ENCODE measurements at places on chromosomes 13 and 19.

DNA sequence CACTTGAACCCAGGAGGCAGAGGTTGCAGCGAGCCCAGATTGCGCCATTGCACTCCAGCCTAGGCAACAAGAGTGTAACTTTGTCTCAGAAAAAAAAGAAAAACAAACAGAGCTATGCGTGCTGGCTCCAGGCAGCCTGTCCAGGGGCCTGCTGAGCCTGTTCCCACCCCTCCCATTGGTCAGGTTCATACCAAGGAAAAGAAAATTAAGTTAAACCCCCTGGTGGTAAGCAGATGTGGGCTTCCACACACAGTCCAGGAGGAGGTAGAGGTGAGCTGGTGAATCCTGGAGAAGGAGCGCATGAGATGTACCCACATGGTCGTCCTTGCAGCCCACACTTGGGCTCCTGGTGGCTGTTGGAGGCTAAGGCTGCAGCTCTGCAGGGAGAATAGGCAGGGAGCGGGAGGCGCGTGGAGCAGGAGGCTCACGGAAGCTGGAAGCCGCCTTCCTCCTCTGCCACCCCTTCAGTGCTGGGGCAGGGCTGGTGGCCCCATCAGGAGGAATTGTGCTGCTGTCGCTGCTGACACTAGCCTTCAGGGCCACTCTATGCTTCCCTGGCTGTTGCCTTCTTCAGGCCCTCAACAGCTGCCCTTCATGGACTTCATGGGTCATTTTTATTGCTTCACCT lies 10.5 kb upstream of the CHAMP1 start:
- DNase-seq = no peak

- DNase-seq = no peak
Observed at GRCh38 chr13:28918030-28918429, 97.9 kb downstream of the MTUS2 start.

GRCh38 chr13:43935878-43936277 lies 56.2 kb downstream of the LACC1 start:
- no peak for DNase-seq

GRCh38 chr13:29964181-29964845 lies 113.9 kb upstream of the UBL3 start:
- DNase-seq = no peak

GRCh38 chr13:110274687-110275086 lies 32.3 kb downstream of the COL4A1 start:
- no peak for DNase-seq

DNA sequence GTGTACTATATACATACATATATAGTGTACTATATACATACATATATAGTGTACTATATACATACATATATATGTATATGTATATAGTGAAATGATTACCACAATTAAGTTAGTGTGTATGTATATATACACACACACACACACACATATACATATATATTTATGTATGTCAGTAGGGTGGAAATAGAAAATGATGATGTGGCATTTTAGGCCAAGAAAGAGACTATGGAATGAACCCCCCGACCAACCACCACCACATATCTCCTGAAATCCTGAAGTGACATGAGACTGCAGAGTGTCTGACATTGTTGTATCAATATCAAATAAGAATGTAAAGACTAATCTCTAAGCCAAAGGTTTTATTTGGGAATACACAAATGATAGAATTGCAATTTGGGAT lies 107.6 kb downstream of the RFC3 start:
- no peak for DNase-seq

DNA sequence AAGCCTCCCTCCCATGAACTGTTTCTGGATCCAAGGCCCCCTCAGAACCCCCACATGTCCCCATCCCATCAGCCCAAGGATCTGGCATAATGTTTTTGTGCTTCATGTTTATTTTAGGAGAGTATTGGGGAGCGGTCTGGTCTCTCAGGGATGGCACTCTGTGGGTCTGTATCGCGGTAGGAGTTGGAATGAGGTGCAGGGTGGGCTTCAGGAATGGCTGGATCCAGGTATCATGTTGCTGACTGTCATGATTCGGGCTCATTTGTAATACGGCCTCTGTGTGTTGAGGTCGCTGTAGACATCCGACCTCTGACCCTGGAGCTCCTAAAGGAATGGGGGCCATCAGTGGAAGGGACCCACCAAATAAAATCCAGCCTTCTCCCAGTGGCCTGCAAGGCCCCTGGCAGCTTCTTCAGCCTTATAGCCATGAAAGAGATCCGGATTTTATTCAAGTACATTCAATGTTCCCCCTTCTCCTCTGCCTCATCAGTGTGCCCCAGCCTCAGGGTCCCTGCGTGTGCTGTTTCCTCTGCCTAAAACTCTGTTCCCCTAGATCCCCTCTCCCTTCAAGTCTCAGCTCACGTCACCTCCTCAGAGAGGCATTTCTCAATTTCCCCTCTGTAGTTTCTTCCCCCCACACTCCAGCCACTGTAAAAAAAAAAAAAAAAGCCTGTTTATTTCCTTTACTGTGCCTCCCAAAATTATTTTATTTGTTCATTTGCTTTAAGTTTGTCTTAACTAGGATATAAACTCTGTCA lies 2.2 kb downstream of the HCST start:
- DNase-seq = no peak

GRCh38 chr19:40510526-40511115 lies 43.8 kb downstream of the SPTBN4 start:
- DNase-seq = no peak

DNA sequence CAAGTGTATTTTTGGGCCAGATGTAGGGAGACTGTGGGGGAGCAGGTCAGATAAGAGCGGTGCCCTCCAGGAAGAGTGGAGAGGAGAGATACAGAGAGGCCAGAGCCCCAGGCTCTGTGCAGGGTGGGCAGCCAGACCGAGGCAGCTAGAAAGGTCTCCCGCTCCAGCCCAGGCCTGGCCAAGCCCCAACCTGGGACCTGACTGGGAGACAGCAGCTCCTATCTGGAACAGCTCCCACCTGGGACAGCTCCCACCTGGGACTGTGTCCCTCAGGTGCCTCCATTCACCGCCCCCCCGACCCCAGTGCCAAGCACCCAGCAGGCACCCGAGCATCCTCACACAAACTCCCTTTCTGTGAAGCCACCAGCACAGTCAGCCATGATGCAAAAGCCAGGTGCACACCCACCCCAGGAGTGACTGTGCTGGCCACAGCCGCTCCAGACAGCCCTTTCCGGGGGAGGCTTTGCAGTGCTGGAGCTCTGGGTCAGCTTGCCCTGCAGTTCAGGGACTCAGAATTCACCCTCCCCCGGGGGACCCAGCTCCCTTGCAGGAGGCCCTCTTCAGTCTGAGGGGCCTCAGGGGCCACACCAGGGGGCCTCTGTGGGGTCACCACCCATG lies 2.1 kb upstream of the GRTP1 start:
- no peak for DNase-seq

- DNase-seq = no peak
Observed at GRCh38 chr19:13918726-13919411, 12.9 kb downstream of the CC2D1A start.

DNA sequence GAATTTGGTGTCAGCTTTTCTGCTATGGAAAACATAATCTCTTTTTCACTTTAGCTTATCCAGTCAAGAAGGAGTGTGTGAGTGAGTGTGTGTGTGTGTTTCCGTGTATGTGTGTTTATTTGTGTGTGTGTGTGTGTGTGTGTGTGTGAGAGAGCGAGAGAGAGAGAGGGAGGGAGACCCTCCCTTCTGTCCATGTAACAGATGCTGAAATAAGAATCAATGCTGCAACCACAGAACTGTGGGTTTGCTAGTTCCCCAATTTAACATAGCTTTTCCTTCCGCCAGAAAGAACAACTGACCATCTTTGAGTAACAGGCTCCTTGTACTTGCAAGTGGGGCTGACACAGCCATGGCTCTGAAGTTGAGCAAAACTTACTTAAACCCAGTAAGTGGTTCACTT lies 5.2 kb downstream of the LCP1 start:
- DNase-seq = no peak

GRCh38 chr13:36166046-36166445 lies 34.9 kb upstream of the DCLK1 start:
- DNase-seq = no peak

GRCh38 chr13:95677564-95678266 lies 776 bp downstream of the DNAJC3 start:
- no peak for DNase-seq

- no peak for DNase-seq
Observed at GRCh38 chr13:71274923-71275608, 591.9 kb downstream of the DACH1 start.

- no peak for DNase-seq
Observed at GRCh38 chr13:81388400-81388799, 1047.5 kb upstream of the SPRY2 start.

DNA sequence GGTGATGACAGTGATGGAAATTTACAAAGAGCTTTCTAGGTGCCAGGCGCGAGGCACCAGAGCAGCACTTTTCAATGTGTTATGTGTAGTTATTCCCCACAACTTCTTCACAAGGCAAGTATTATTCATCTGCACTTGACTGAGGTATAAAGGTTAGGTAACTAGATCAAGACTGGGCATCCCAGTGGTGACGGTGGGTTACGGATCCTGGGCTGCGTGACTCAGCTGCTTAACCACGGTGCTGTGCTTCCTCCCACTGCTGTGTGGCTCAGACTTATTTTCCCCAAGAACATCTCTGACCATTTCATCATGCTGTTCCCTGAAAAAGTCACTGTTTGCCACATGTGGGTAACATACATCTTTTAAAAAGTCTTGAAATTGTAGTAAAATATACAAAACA lies 19.3 kb downstream of the EDDM13 start:
- DNase-seq = no peak

DNA sequence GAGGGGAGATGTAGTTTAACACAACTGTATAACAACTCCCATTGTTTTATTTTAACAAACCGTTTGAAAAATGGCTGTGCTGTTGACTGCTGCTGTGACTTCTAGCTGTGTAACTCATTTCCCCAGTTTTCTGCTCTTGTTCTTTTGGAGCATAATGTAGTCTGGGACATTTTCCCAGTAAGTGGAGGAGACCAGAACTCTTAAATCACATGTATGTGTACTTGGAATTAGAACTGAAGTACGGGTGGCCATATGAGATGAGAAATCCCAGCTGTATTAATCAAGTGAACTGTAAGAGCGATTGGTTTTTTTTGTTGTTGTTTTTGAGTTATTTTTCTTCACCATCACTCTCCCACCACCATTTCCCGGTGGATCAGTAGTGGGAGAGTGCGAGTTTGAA lies 49.4 kb upstream of the RNF113B start:
- no peak for DNase-seq

DNA sequence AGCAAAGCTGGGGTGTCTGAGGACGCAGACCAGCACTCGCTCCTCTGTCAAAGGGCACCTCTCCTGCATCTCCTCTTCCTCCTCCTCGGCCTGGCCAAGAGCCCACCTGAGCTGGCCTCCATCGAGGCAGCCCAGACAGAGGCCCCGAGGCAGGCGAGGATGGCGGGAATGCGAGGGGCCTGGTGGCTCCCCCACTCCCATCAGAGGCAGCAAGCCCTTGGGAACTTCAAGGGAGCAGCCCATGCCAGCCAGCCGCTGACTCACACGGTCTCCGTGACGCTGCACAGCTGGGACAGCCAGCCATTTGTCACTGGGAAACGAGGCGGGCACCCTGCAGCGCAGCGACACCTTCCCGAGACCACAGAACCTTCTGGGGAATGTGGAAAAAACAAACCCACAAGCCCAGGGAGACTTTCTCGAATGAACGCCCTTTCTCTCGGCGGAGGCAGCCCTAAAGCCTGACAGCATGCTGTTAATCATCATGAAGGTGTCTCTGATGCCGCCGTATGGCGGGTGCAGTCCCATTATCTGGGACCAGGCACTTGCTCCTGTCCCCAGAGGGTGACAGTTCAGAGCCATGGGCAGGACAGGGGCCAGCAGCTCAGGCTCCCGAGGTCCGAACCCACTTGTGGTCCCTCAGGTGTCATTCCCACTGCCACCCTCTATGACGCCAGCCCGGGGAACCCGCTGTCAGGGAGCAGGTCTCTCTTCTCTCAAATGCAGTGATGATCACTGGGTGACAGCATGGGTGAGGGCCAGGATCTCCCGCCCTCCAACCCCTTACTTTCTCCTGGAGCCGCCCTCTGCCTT lies 53.0 kb downstream of the PEPD start:
- DNase-seq = no peak

- DNase-seq = no peak
Observed at GRCh38 chr13:41028051-41028450, 8.9 kb upstream of the ELF1 start.

- DNase-seq = no peak
Observed at GRCh38 chr13:69107436-69107835, 1000.2 kb upstream of the ATXN8OS start.

GRCh38 chr19:15397236-15397635 lies 17.6 kb upstream of the AKAP8 start:
- DNase-seq = no peak

DNA sequence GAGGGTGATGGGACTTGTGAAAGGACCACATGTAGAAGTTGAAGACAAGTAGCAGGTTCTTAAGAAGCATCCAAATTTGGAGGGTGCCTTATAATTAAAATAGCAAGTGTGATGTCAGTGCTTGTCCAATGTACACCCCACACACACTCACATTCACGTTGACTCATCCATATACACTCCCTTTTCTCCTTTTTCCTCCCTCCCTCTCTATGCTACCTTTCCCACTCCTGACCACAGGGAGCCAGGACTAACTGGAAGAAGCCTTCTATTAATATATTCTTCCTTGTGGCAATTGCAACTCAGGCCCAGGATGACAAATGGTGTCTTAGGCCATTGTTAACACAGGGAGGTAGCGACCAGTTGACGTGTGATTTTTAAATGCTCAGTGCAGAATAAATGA lies 16.3 kb upstream of the GPR183 start:
- DNase-seq = no peak

- no peak for DNase-seq
Observed at GRCh38 chr13:97223711-97224541, 1.8 kb downstream of the MBNL2 start.

DNA sequence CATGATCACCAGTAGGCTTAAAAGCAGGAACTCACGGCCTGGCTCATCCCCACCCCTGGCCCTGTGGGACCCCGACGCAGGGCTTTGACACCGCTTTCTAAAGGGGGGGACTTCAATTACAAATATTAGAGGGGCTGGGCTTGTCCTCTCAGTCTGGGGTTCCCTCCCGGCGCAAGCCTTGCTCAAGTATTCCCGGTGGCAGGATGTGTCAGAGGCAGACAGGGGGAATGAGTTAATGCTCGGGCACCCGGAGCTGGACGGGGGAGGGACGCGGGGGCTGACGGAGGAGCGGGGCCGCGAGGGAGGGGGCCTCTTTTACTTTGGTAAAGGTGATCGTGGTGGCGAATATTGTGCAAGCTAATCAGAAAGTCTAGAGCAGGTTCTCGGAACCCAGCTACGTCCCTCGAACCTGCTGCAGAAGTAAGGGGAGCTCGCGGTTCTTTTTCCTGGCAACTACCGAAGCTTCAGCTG lies 1.1 kb downstream of the FGF14 start:
- DNase-seq = peak; percentile 18

GRCh38 chr13:105799155-105799554 lies 736.3 kb downstream of the EFNB2 start:
- DNase-seq = no peak
